Common myeloid progenitor, CD34-positive (primary cell): ENCODE measurements at places on chromosomes 2 and 18.

- H3K27ac ChIP-seq: no peak overlapping the region
- H3K4me3 ChIP-seq: no peak overlapping the region
- no peaks in the 10 kb centered on the region for H3K36me3 ChIP-seq
- no peaks in the 10 kb centered on the region for H3K27me3 ChIP-seq
- no peaks in the 10 kb centered on the region for H3K4me1 ChIP-seq
Observed at GRCh38 chr2:216661639-216662375, 28.6 kb downstream of the IGFBP2 start.

GRCh38 chr2:231926180-231926741 is at the start of gene NPPC:
TSS of gene NPPC (minus strand) at chr2:231926396. CDS start at chr2:231926249, 147 bp downstream.
- peak; percentile 80 for DNase-seq
- peak within 1 kb of the TSS; percentile 68 for H3K4me3 ChIP-seq
- peaks cover 25% of the 10 kb centered on the region for H3K27me3 ChIP-seq
- no peak within 1 kb of the TSS for H3K27ac ChIP-seq
- no peaks in the 10 kb centered on the region for H3K36me3 ChIP-seq

DNA sequence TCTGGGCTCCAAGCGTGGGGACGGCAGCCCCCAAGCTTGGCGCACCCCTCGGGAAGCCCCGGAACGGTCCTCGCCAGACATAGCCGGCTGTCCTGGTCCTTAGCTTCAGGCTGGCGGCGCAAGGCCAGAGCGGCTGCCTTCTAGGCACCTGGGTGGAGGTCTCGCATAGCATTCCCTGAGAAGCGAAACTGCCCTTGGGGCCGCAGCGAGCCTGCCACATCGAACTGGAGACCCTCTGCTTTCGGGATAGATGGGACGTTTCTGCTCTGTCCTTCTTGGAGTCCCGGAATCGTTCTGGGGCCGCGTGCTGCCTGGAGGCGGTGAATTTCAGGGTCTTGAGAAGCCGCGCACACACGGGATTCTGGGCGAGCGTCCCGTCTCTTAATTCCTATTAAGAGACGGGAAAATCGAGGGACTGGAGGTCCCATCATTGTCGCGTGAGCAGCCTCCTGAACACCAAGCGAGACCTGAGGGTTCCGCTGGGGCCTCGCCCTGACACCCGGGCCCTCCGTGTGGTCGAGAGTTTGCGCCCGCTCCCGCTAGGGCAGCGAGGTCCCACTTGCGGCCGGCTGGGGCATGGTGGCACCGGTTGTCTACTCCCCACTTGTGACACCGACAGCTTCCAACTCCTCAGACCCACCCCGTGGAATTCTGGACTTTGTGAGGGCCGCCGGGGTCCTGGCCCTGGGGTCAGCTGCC is 9.7 kb upstream of the EN1 start:
- H3K4me1 ChIP-seq: peaks cover 20% of the 10 kb centered on the region
- H3K27ac ChIP-seq: no peak overlapping the region
- no peak for DNase-seq
- H3K4me3 ChIP-seq: no peak overlapping the region

GRCh38 chr2:206988884-206989283 is 49.6 kb downstream of the CPO start:
- no peak overlapping the region for H3K27ac ChIP-seq
- H3K27me3 ChIP-seq: no peaks in the 10 kb centered on the region
- no peak overlapping the region for H3K4me3 ChIP-seq
- DNase-seq: peak; percentile 12

- no peak for DNase-seq
- no peaks in the 10 kb centered on the region for H3K27me3 ChIP-seq
- H3K27ac ChIP-seq: no peak overlapping the region
- no peak overlapping the region for H3K4me3 ChIP-seq
Observed at GRCh38 chr2:180227461-180227860, 220.4 kb upstream of the CWC22 start.

DNA sequence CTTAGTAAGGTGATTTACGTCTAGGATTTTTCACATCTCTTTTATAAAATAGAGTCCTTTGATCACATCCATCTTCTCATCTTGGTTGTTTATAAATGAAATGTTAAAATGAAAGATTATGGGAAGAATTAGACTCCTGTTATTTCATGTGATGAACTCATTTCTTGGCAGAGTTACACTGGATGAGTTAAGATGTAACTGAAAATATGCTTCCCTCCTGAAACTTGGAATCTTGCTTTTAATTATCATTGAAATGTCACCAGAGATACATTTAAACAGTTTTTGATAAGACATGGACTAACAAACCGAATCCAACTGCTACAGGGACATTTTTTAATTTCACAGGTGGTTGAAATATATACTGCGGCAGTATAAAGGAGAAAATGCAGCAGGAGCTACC is 274.0 kb downstream of the DLGAP1 start:
- no peak for DNase-seq
- H3K4me1 ChIP-seq: no peaks in the 10 kb centered on the region
- H3K4me3 ChIP-seq: no peak overlapping the region
- H3K27ac ChIP-seq: no peak overlapping the region
- no peaks in the 10 kb centered on the region for H3K27me3 ChIP-seq

- no peak for DNase-seq
- no peaks in the 10 kb centered on the region for H3K27me3 ChIP-seq
- H3K4me3 ChIP-seq: no peak overlapping the region
- H3K36me3 ChIP-seq: no peaks in the 10 kb centered on the region
- no peak overlapping the region for H3K27ac ChIP-seq
Observed at GRCh38 chr2:109647636-109648035, 33.5 kb downstream of the SOWAHC start.

GRCh38 chr2:210531050-210531449 is 25.3 kb upstream of the CPS1 start:
- no peak for DNase-seq
- no peaks in the 10 kb centered on the region for H3K36me3 ChIP-seq
- H3K4me3 ChIP-seq: no peak overlapping the region
- H3K27ac ChIP-seq: no peak overlapping the region

DNA sequence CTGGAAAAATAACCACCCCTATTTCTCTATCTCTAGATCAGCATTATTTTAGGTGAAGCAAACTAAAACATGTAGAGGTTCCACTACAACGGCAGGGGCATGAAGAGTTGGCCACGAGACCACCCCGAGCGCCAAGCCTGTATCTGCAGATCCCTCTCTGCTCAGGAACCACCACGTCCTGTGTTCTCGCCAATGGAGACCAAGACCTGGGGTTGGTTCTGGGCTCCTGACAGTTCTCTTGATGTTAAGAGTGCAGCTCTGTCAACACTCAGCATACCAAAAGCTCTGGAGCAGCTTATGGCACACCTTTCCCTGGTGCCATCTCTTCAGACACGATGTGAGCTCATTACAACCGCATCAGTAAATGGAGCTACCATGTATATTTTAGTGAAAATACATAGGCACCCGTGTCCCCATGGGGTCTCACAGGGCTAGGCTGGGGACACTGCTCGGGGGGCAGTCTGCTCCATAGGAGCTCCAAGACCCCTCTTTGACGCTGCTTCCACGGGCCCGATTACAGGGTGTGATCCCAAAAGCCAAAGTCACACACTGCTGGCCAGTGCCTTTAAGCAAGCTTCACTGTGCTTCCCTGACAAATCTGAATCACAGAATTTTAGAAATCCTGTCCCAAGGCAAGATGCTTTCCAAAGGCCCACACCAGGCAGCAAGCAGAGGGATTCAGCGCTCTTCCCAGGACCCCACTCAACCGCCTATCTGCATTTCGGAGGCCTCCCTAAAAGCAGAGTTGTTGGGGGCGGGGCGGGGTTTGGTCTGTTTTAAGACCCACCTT is 72.2 kb downstream of the EMILIN2 start:
- H3K27me3 ChIP-seq: no peaks in the 10 kb centered on the region
- H3K27ac ChIP-seq: peak overlapping the region; percentile 30
- peaks cover 2% of the 10 kb centered on the region for H3K4me1 ChIP-seq
- H3K4me3 ChIP-seq: no peak overlapping the region

DNA sequence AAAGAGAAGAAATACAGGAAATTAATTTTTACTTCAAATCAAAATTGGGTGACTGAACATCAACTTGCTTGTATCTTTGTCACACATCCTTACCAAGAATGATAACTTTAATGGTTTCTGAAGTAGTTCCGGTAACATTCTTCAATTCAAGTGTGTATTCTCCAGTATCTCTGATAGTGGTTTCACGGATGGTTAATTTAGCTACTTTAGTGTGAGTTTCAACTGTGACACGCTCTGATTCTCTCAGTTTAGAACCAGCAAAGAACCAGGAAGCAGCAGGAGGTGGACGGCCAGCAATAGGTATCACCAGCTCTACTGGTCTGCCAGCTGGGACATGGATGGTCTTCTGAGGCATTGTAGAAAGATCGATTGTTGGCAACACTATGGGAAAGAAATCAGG is 62.3 kb downstream of the PLEKHA3 start:
- H3K27ac ChIP-seq: no peak overlapping the region
- H3K36me3 ChIP-seq: peaks cover 61% of the 10 kb centered on the region
- DNase-seq: no peak
- H3K4me1 ChIP-seq: no peaks in the 10 kb centered on the region
- H3K27me3 ChIP-seq: no peaks in the 10 kb centered on the region
- no peak overlapping the region for H3K4me3 ChIP-seq

DNA sequence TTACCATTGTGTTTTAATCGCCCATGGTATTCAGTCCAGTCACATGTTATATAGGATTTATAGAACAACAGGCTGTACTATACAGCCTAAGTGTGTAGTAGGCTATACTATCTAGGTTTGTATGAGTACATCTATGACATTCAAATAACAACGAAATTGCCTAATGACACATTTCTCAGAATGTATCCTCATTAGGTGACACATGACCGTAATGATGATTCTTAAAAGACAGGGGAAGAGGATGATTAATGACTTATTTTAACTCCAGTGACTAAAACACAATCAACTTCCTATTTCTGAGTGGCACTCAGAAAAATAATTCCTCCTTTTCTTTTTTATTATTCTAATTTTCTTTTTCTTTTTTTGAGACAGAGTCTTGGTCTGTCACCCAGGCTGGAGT is 63.0 kb upstream of the ACSL3 start:
- no peak overlapping the region for H3K4me3 ChIP-seq
- DNase-seq: no peak
- no peaks in the 10 kb centered on the region for H3K27me3 ChIP-seq
- no peaks in the 10 kb centered on the region for H3K4me1 ChIP-seq
- H3K36me3 ChIP-seq: no peaks in the 10 kb centered on the region

DNA sequence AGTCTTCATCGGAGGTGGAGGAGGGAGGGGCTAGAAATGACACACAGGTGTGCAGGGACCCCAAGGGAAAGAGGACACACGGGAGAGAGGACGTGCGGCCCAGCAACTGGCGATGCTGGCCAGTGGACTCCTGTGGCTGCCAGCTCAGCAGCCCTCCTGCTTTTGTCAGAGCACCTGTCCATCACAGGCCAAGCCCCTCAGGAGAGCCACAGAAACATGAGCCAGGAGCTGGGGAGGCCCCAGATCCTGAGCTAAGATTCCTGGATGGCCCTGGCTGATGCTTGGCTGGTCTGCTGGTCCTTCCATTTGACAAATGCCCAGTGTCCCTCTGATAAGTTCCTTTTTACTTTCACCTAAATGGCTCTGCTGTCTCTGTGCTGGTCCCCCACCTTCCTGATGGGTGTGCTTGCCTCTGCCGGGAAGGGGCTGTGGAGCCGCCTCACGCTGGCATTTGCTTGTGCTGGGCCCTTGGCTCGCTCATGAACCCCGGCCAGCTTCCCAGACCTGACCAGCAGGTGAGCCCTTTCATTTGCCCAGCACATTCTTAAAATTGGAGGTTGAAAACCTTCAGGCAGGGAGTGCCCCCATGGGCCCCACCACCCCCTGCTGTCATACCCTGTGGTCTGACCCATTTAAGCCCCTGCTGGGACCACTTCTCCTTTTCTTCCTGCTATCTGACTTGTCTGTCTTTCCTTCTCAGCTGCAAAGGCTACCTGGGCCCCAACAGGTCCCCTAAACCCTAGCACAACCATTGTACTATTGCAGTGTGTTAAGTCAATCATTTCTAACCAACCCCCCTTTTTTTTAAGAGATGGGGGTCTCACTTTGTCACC is 37.3 kb downstream of the CYP27C1 start:
- H3K27me3 ChIP-seq: no peaks in the 10 kb centered on the region
- peak; percentile 85 for DNase-seq
- H3K4me1 ChIP-seq: peaks cover 26% of the 10 kb centered on the region

DNA sequence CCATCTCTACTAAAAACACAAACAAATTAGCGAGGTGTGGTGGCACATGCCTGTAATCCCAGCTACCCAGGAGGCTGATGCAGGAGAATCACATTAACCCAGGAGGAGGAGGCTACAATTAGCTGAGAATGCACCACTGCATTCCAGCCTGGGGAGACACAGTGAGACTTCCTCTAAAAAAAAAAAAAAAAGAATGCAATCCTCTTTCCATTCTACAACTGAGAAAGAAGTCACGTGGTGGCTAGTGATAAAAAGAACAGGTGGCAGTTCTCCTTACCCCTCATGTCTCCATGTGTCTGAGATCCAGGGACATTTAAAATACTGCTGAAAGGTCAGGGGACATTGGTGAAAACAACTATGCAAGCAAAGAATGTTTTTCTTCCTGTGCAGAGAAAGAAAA is 24.4 kb upstream of the GPR39 start:
- DNase-seq: no peak
- H3K4me1 ChIP-seq: no peaks in the 10 kb centered on the region
- H3K27me3 ChIP-seq: no peaks in the 10 kb centered on the region
- no peak overlapping the region for H3K4me3 ChIP-seq

DNA sequence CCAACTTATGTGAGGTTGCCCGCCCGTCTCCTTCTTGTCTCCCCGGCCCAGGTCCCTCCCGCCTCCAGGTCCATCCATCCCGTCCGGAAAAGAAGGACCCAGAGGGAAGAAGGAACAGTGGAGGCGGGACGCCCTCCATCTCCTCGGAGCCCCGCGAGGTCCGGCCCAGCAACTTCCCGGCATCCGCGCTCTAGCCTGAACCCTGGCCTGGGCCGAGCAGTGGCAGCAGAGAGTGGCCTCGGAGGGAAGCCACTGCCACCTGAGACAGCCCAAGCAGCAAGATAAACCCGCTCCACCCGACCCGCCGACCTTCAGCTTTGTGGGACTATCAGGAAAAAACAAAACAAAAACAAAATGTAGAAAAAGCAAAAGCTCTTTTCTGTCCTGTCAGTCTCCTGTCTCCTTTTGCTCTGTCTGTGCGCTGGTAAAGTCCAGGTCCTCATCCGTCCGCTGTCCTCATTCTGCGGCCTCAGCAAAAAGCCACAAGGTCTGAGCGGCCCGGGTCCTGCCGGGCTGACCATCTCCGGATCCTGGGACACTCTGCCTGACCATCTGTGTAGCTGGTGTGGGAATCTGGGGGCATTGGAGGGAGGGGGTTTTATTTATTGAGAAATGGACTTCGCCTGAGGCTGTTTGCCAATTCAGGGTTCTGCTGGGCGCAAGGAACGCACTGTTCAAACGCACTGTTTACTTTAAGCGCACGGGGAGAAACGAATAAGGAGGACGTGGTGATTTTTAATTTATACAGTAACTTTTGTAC is 3.1 kb downstream of the DLX1 start:
- H3K27me3 ChIP-seq: peaks cover 98% of the 10 kb centered on the region
- H3K27ac ChIP-seq: no peak overlapping the region
- no peak overlapping the region for H3K4me3 ChIP-seq
- H3K36me3 ChIP-seq: no peaks in the 10 kb centered on the region
- H3K4me1 ChIP-seq: peaks cover 30% of the 10 kb centered on the region

GRCh38 chr2:10239561-10239967 is 63.1 kb upstream of the HPCAL1 start:
- peak; percentile 11 for DNase-seq
- H3K36me3 ChIP-seq: no peaks in the 10 kb centered on the region
- H3K27me3 ChIP-seq: no peaks in the 10 kb centered on the region
- no peak overlapping the region for H3K4me3 ChIP-seq
- no peak overlapping the region for H3K27ac ChIP-seq

GRCh38 chr2:68516051-68516955 is 48.9 kb downstream of the APLF start:
- no peaks in the 10 kb centered on the region for H3K27me3 ChIP-seq
- no peaks in the 10 kb centered on the region for H3K4me1 ChIP-seq
- H3K4me3 ChIP-seq: no peak overlapping the region
- H3K36me3 ChIP-seq: no peaks in the 10 kb centered on the region
